ENCODE measurements at places on chromosomes 6 and 20. TPM values are rescaled to one million over a fixed set of nuclear protein-coding genes. Genes with fewer than 3 reads are reported as not detected.

GRCh38 chr20:35772563-35773058 is 796 bp downstream of the PHF20 start:
- DNase-seq: no peak

DNA sequence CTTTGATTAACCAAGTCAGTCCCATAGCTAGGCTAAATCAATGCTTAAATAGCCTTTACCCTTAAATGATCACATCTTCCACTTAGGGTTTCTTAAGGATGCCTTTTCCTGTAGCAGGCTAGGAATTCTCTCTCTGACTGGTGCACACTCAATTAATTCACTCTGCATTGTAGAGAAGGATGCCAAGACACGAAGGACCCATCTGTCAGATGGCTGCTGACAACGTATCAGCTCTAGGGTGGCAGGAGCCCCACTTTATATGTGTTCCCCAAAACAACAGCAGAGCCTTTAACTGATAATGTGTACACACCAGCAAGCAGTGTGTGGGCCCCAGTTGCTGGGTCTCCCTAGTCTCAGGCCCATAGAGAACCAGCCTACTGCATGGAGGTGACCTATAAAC is 13.3 kb downstream of the GNAS start:
- no peak for DNase-seq

- no peak for DNase-seq
These were observed 10.2 kb downstream of the FAM135A start for GRCh38 chr6:70423189-70424134.

- no peak for DNase-seq
These were observed 42.4 kb downstream of the LCA5 start for GRCh38 chr6:79494841-79495240.

- no peak for DNase-seq
These were observed 73.0 kb upstream of the PTCHD4 start for GRCh38 chr6:48183811-48184605.

DNA sequence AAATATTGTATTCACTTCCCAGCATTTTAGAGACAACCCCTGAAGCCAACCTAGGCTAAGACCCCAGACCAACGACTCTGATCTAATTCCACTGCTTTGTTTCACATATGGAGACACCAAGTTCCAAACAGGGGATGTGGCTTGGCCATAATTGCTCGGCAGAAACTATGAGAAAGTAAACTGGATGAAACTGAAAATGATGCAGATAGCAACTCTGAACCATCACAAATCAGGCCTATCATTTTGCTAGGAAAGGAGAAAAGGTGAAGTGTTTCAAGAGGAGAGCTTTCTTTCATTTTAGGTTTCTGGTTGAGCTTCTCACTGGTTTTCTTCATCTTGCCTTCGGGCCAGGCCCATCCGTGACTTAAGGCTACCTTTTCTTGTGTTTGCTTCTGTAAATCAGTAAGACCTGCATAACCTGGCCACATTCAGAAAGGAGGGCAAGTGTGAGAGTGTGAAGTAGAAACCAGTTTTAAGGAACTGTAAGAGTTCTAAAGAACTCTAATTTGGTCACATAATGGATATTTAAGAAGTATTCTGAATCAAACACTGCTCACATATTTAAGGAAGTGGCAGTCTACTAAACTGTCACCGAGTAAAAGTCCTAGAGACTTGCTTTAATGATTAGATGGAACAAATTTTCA is 105.8 kb downstream of the BACH2 start:
- no peak for DNase-seq

- no peak for DNase-seq
These were observed 383.9 kb upstream of the MMS22L start for GRCh38 chr6:97666889-97667288.

DNA sequence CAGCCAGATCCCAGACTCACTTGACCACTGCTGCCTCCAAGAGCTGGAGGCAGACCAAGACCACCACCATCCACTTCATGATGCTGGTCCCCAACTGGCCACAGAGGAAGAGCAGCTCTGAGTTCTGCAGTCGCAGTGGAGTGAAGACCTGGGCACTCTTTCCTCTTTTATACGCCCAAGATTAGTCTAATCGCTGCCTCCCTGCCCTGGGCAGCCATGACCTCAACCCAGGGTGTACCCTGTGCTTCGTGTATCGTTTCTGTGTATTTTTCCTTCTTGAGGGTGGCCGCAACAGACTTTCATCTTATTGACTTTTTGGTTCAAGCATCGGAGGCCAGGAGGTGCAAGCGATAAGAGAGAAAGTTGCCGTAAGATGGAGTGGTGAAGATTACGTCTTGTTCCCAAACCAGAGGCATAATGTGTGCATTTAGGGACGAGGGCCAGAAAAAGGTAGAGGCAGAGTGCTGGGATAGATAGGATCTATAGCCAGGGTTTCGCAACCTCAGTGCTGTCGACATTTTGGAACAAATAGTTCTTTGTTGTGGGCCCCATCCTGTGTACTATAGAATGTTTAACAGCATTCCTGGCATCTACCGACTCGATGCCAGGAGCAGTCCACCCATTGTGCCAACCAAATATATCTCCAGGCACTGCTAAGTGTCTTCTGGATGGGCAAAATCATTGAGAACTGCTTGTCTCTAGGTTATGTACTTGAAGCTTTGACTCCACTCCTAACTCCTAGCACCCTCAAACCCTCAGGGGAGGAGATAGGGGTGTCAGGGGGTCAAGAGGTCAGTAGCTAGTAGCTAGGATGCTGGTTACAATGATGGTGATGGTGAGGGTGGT is at the start of gene PGC:
Gene PGC, minus strand, starts transcription at position 142 of the 846 bp plus-strand sequence. Its CDS starts 63 bp downstream, at position 79.
- DNase-seq: no peak

DNA sequence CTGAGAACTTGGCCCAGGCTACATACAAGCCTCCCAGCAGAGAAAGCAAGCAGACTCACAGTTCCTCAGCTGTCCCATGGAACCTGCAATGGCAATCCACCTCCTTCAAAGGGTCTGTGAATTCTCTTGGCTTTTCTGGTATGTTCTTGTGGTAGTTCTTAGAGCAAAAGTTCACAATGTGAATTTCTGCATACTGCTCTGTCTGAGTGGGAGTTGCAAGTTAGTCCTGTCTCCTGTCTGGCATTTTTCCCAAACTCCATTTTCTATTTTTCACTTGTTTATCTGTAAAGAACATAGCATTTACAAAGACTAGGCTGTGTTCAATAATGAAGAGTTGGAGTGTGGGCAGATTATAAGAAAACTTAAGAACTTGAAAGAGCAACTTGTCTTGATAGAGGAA is 269.9 kb downstream of the BCKDHB start:
- DNase-seq: no peak

The VSTM2L gene
- 0.14 TPM for total RNA-seq

The PTPRK gene
- total RNA-seq: 89.8 TPM

The GPR6 gene
- not detected for total RNA-seq

The QKI gene
- total RNA-seq: 89.8 TPM

The KCNQ5 gene
- total RNA-seq: 6.4 TPM

The CDSN gene
- 0.88 TPM for total RNA-seq

The CFAP61 gene
- total RNA-seq: not detected

The LAMA5 gene
- total RNA-seq: 72.6 TPM
